NCI-H1417 treated with DMSO at 0.1 percent for 48 hours (cell line): ENCODE measurements at places on chromosomes 11 and 22.
A peak's percentile ranks its signal among the peaks of the same experiment; 100 is the strongest.

- no peak for DNase-seq
Measured at GRCh38 chr11:32417806-32418205, 17.5 kb downstream of the WT1 start.

DNA sequence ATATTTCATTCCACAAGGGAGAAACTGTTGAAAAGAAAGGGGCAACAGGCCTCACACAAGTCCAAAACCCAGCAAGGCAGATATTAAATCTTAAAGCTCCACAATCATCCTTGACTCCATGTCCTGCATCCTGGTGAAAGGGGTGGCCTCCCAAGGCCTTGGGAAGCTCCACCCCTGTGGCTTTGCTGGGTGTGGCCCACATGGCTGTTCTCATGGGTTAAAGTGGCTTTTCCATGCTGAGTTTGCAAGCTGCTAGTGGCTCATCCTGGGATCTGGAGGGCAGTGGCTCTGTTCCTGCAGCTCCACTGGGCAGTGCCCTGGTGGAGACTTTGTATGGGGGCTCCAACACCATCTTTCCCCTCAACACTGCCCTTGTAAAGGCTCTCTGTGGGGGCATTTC is 106.4 kb downstream of the CTNND1 start:
- no peak for DNase-seq

DNA sequence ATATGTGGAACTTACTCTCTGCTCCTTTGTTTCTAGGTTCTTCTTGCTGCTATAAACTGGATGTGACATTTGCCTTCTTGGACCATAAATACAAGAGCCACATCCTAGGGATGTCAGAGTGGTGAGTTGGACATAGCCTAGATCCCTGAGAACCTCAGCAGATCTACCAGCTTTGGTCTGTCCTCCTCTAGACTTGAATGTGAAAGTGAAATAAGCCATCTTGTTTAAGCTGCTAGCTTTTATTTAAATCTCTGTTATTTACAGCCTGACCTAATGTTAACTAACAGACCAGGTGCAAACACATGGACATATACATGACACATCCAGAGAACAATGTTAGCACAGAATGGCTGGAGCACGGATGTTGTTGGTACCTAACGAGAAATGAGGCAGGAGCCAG is 36.0 kb downstream of the SLN start:
- no peak for DNase-seq

- DNase-seq, result no peak
Measured at GRCh38 chr11:93767018-93767417, 17.1 kb upstream of the MED17 start.

DNA sequence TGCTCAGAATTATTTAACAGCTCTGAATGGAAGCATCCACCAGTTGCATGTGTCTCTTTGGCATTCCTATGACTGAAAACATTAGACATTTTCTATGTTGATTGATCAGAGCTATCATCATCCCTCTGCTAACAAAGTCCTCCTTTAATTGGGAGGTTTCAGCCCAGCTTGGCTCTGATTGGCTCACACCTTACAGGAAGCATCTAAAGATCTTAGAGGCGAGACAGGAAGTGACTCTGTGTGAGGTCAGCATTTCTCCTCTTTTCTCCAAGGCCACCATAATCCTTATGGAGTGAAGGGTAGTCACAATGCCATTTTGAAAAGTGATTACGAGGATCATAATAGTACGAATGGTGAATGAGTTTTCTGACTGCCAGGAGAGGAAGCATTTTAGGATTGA is 260.8 kb downstream of the MIAT start:
- DNase-seq, result no peak

GRCh38 chr22:22460635-22461034 is 47.9 kb downstream of the ZNF280B start:
- no peak for DNase-seq

- DNase-seq, result no peak
Measured at GRCh38 chr11:47923667-47924066, 56.7 kb upstream of the PTPRJ start.

- no peak for DNase-seq
Measured at GRCh38 chr22:43227239-43227630, 40.3 kb upstream of the TTLL12 start.

DNA sequence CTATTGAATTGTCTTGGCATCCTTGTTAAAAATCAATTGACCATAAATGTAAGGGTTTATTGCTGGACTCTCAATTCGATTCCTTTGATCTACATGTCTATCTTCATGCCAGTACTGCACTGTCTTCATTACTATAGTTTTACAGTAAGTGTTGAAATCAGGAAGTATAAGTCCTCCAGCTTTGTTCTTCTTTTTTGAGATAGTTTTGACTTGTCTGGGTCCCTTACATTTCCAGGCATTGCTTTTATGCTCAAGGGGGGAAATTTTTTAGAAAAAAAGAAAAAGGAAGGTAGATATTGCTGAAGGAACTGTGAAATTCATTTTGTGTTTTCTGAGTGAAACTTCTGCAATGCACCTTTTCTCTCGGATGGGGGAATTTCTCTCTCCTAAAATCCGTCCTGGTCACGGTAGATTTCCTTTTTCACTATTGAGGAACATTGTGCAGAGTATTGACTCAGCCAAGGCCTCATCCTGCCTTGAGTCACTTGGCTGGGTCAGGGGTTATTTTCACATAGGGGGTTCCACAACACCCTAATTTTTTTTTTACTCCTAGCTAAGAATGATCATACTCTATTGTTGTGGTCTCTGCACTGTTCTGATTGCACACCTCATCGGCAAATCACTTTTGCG is 2.8 kb upstream of the ACER3 start:
- DNase-seq, result no peak

DNA sequence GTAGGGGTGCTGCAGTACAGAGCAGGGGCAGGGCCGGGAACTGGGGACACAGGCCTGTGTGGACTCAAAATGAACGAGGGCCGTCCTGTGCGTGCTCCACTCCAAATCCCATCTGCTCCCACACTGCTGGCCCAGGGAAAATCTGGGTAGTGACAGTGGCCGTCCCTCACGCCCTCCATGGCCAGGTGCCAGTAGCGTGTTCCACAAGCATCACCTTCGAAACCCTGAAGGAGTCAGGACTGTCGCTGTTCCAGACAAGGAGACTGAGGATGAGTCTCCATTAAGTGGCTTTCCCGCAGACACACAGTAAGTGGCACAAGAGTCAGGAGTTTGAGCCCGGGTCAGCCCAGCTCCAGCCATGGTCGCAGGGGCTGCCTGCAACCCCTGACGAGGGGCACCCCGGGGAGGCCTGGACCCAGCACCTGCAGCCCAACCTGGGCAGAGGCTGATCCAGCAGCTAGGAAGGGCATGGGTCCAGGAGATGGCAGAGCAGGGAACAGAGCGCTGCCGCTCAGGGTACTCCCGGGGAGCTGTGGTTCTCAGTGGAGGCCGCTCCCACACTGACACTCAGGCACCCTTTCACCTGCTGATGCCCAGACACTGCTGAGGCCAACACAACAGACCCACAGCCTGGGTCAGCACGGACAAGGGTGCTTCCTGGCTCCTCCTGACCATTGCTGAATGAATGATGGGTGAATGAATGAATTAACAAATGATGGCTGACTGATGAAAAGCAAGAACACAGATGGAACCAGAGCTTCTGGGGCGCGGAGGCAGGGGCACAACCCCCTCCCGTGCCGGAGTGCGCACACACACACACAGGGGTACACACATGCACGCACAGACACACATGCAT is 35.3 kb downstream of the IGF2 start:
- no peak for DNase-seq

- no peak for DNase-seq
Measured at GRCh38 chr11:116733969-116734508, 38.7 kb downstream of the BUD13 start.

- DNase-seq, result no peak
Measured at GRCh38 chr11:118202599-118203422, 22.0 kb downstream of the JAML start.

DNA sequence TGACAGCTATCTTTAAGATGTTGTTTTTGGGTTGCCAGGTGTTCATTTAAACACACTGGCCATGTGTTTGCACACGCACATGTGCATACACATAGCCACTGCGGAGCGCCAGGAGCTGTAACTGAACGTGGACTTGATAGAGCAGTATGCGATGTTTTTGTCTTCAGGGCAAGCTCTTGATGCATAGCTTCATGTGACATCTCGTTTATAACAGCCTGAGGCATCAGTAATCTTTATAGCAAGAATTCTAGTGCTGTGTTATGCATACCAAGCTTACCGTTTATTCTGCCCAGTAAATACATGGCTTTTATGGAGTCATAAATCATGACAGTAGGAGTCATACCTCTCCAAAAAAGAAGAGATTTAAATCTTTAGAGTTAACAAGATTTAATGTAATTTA is 87.0 kb downstream of the ATXN10 start:
- DNase-seq, result no peak

GRCh38 chr11:123407130-123407995 is 22.7 kb upstream of the GRAMD1B start:
- peak; percentile 81 for DNase-seq

- DNase-seq, result no peak
Measured at GRCh38 chr11:13308704-13309103, 31.1 kb downstream of the BMAL1 start.

GRCh38 chr11:26473216-26474194 is 98.6 kb downstream of the MUC15 start:
- DNase-seq, result no peak

DNA sequence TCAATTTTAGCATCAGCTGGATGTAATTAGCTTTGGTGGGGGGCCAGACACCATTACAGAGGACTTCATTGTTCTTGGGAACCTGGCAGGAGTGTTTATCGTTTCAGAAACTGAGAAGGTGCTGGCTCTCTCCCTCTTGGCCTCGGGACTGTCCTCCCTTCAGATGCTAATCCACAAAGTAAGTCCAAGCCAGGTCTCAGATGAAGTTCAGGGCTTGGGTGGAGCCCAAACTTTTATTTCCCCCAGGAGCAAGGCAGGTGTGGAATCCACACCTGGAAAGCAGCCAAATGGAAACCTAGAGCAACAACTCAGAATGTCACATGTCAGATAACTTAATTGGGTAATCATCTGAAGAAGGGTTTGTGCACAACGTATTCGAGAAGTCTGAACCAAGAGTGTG is 119.2 kb downstream of the ME3 start:
- no peak for DNase-seq

- DNase-seq, result no peak
Measured at GRCh38 chr22:44200855-44201550, 20.3 kb downstream of the PARVG start.

- DNase-seq, result no peak
Measured at GRCh38 chr11:67614730-67615714, 8.3 kb downstream of the NDUFV1 start.
